ENCODE measurements at places on chromosomes 11 and 22.

DNA sequence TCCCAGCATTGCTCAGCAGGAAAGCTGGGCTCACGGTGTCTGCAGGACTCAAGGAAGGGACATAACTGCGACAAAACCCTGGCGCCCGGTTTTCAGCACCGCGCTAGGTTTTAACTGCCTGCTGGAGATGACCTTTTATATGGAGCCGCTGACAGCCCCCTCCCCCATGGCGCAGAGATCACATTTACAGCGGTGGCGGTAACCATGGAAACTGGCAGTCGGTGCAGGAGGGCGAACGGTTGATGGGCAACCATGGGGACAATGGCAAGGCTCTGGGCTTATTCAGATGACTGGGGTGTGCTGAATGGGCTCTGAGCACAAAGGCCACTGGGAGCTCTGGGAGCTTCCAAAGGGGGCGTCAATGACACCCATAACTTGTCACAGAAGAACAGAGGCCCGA lies 37.2 kb downstream of the CELSR1 start:
- no peak overlapping the region for H3K4me3 ChIP-seq
- DNase-seq = no peak
- H3K36me3 ChIP-seq = peaks cover 11% of the 10 kb centered on the region
- H3K27me3 ChIP-seq = no peaks in the 10 kb centered on the region
- peaks cover 39% of the 10 kb centered on the region for H3K4me1 ChIP-seq

GRCh38 chr22:37358917-37359316 lies 68.4 kb downstream of the ELFN2 start:
- no peak overlapping the region for H3K27ac ChIP-seq
- H3K36me3 ChIP-seq = no peaks in the 10 kb centered on the region
- no peaks in the 10 kb centered on the region for H3K27me3 ChIP-seq
- no peak overlapping the region for H3K4me3 ChIP-seq
- no peak for DNase-seq

- no peak overlapping the region for H3K27ac ChIP-seq
- no peak overlapping the region for H3K4me3 ChIP-seq
- H3K36me3 ChIP-seq = no peaks in the 10 kb centered on the region
Observed at GRCh38 chr22:19643448-19644313, 70.6 kb upstream of the SEPTIN5 start.

DNA sequence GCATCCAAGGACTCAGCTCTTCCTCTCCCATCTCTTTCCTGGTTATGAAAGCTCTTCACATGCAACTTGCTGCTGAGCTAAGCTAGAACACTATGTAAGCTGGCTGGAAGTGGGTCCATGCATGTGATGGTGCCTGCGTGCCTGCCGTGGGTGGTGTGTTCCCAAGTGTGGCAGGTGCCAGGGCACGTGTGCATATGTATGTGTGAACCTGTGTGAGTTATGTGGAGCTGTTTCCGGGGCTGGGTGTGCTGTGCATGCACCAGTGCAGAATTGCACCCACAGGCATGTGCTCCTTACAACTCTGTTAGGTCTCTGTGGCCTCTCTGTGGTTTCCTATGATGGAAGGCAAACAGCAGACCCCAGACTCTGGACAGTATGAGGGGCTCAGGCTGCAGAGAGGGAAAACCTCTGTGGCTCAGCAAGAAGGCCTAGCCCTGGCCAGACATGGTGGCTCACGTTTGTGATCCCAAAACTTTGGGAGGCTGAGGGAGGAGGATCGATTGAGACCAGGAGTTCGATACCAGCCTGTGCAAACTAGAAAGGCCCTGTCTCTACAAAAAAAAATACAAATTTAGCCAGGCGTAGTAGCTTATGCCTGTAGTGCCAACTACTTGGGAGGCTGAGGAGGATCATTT lies 4.1 kb upstream of the P2RY6 start:
- no peaks in the 10 kb centered on the region for H3K27me3 ChIP-seq
- DNase-seq = no peak
- no peaks in the 10 kb centered on the region for H3K36me3 ChIP-seq

- H3K27ac ChIP-seq = peak overlapping the region; percentile 34
- peaks cover 23% of the 10 kb centered on the region for H3K36me3 ChIP-seq
- peaks cover 8% of the 10 kb centered on the region for H3K4me1 ChIP-seq
- H3K27me3 ChIP-seq = no peaks in the 10 kb centered on the region
- DNase-seq = no peak
Observed at GRCh38 chr11:76798671-76799065, 15.5 kb downstream of the TSKU start.

- DNase-seq = no peak
- no peaks in the 10 kb centered on the region for H3K36me3 ChIP-seq
- H3K27ac ChIP-seq = no peak overlapping the region
- no peak overlapping the region for H3K4me3 ChIP-seq
- H3K27me3 ChIP-seq = no peaks in the 10 kb centered on the region
- no peaks in the 10 kb centered on the region for H3K4me1 ChIP-seq
Observed at GRCh38 chr11:114265122-114265878, 30.9 kb upstream of the NNMT start.

- H3K27ac ChIP-seq = no peak overlapping the region
- DNase-seq = no peak
- no peak overlapping the region for H3K4me3 ChIP-seq
- no peaks in the 10 kb centered on the region for H3K27me3 ChIP-seq
- no peaks in the 10 kb centered on the region for H3K4me1 ChIP-seq
- 0 out of 2 replicates have a peak, but pooled peaks cover 4% of the 10 kb centered on the region for H3K36me3 ChIP-seq
Observed at GRCh38 chr11:72333661-72334060, 89.7 kb upstream of the PHOX2A start.

DNA sequence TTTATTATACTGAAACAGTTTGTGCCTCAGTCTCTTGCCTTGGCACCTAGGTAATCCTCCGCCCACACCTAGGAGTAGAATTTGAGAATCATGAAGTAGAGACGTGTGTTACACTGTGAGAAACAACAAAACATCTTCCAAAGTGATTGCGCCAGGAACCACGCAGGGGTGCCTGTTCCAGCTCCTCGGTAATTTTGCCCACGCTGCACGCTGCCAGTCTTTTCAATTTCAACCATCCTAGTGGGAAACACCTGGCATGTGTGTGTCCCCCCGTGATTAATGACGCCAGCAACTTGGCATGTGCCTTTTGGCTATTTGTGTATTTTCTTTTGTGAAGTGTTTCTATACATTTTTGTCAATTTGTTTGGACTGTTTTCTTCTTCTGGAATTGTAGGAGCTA lies 919.1 kb downstream of the BRD1 start:
- H3K4me1 ChIP-seq = no peaks in the 10 kb centered on the region
- H3K27me3 ChIP-seq = peaks cover 4% of the 10 kb centered on the region
- H3K27ac ChIP-seq = no peak overlapping the region

- no peak overlapping the region for H3K4me3 ChIP-seq
- peaks cover 15% of the 10 kb centered on the region for H3K27me3 ChIP-seq
- H3K4me1 ChIP-seq = no peaks in the 10 kb centered on the region
- no peak for DNase-seq
- no peaks in the 10 kb centered on the region for H3K36me3 ChIP-seq
- H3K27ac ChIP-seq = no peak overlapping the region
Observed at GRCh38 chr22:48145738-48146137, 1383.3 kb downstream of the TBC1D22A start.

GRCh38 chr11:30197869-30198268 lies 32.9 kb upstream of the FSHB start:
- no peaks in the 10 kb centered on the region for H3K36me3 ChIP-seq
- H3K4me1 ChIP-seq = peaks cover 17% of the 10 kb centered on the region
- no peak overlapping the region for H3K4me3 ChIP-seq
- H3K27ac ChIP-seq = no peak overlapping the region
- H3K27me3 ChIP-seq = no peaks in the 10 kb centered on the region

- no peaks in the 10 kb centered on the region for H3K27me3 ChIP-seq
- H3K27ac ChIP-seq = no peak overlapping the region
- no peaks in the 10 kb centered on the region for H3K36me3 ChIP-seq
- DNase-seq = no peak
- H3K4me1 ChIP-seq = no peaks in the 10 kb centered on the region
Observed at GRCh38 chr11:112793416-112793815, 167.8 kb upstream of the NCAM1 start.

DNA sequence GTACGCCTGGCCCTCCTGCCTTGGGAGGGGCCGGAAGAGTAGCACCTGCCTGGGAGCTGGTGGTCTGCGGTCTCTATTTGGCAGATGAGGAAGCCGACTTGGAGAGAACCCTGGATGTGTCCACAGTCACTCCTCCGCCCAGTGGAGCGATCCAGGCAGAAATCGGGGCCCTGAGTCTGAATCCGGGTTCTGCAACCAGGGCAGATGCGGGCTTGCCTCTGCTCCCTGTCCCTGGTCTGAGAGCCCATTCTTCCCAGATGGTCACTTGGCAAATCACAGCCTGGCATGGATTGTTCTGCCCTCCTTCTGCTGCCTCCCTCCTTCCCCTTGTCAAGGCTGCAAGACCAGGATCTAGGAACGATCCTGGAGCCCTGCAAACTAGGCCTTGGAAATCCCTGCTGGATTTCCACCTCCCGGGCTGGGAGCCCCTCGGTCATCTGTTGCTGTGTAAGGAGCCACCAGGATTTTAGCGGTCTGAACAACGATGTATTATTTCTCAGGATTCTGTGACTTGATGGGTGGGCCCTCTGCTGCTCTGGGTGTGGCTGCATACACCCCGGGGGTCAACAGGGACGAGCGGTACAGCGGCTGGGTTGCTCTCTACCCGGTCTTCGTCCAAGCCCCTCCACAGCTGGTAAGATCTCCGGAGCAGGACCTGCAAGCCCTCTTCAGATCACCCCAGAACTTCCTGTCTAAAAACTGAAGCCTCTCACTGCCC lies 2.0 kb upstream of the ASCL2 start:
- H3K27me3 ChIP-seq = peaks cover 24% of the 10 kb centered on the region
- no peaks in the 10 kb centered on the region for H3K4me1 ChIP-seq
- peak; percentile 29 for DNase-seq
- H3K27ac ChIP-seq = no peak overlapping the region

- no peaks in the 10 kb centered on the region for H3K27me3 ChIP-seq
- peaks cover 58% of the 10 kb centered on the region for H3K4me1 ChIP-seq
- no peak for DNase-seq
- no peaks in the 10 kb centered on the region for H3K36me3 ChIP-seq
Observed at GRCh38 chr11:112611771-112612170, 349.4 kb upstream of the NCAM1 start.

DNA sequence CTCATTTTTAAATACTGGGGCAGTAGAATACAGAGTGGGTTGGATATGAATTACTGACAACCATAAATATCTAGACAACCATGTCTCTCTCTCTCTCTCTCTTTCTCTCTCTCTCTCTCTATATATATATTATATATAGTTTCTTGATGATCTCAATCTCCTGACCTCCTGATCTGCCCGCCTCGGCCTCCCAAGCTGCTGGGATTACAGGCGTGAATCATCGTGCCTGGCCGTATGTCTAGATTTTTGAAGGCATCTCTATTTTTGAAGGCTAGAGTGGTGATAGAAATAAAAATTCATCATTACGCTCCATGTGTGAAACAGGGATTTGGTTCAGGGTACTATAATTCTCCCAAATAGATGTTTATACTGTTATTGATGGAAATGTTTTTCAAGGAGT lies 84.1 kb downstream of the DDX10 start:
- no peaks in the 10 kb centered on the region for H3K27me3 ChIP-seq
- H3K36me3 ChIP-seq = no peaks in the 10 kb centered on the region
- no peaks in the 10 kb centered on the region for H3K4me1 ChIP-seq
- no peak overlapping the region for H3K27ac ChIP-seq

GRCh38 chr11:126197277-126197939 lies 14.0 kb downstream of the RPUSD4 start:
- H3K27ac ChIP-seq = no peak overlapping the region
- H3K4me3 ChIP-seq = no peak overlapping the region
- no peaks in the 10 kb centered on the region for H3K4me1 ChIP-seq

DNA sequence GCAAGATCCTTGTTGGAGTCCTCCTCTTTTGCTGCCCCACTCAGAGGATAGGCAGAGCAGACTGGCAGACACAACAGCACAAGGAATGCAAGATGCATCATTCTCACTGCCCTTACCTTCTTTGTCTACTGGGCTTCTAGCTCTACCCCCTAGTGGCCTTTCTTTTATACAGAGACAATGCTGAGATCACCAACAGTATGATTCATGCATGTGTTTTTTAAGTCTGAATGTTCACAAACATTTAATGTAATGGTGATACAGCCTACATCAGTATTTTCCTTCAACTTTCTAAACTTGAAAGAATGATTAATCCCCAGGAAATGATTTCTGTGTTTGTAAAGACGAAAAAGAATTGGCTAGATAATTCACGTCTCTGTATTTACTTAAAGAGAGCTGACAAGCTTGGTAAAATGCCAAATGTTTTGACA lies at the start of gene MMP10:
Gene MMP10 (minus strand): TSS at position 138 of the 428 bp plus-strand sequence. CDS start 37 bp downstream, at position 101.
- peak within 1 kb of the TSS; percentile 10 for H3K27ac ChIP-seq
- no peaks in the 10 kb centered on the region for H3K27me3 ChIP-seq
- H3K4me1 ChIP-seq = peaks cover 24% of the 10 kb centered on the region
- no peaks in the 10 kb centered on the region for H3K36me3 ChIP-seq

GRCh38 chr11:112615238-112615637 lies 346.0 kb upstream of the NCAM1 start:
- no peak overlapping the region for H3K4me3 ChIP-seq
- peaks cover 58% of the 10 kb centered on the region for H3K4me1 ChIP-seq
- peak overlapping the region; percentile 97 for H3K27ac ChIP-seq
- DNase-seq = no peak

GRCh38 chr11:121318848-121319834 lies 26.6 kb downstream of the SC5D start:
- no peaks in the 10 kb centered on the region for H3K4me1 ChIP-seq
- H3K27ac ChIP-seq = no peak overlapping the region
- no peaks in the 10 kb centered on the region for H3K27me3 ChIP-seq
- no peaks in the 10 kb centered on the region for H3K36me3 ChIP-seq
- DNase-seq = no peak

DNA sequence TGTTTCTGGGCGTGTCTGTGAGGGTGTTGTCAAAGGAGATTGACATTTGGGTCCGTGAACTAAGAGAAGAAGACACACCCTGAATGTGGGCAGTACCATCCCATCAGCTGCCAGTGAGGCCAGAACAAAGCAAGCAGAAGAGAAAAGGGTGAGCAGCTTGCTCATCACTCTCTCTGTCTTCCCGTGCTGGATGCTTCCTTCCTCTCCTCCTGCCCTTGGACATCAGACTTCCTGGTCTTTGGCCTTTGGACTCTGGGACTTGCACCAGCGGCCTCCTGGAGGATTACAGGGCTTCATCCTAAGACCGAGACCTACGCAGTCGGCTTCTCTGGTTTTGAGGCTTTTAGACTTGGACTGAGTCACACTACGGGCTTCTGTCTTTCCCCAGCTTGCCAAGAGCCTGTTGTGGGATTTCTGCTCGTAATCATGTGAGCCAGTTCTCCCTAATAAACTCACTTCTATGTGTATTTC lies 18.8 kb downstream of the APOL2 start:
- H3K27me3 ChIP-seq = peaks cover 3% of the 10 kb centered on the region
- no peaks in the 10 kb centered on the region for H3K4me1 ChIP-seq
- no peak overlapping the region for H3K27ac ChIP-seq
- H3K36me3 ChIP-seq = no peaks in the 10 kb centered on the region
- no peak overlapping the region for H3K4me3 ChIP-seq
- no peak for DNase-seq

- peaks cover 15% of the 10 kb centered on the region for H3K4me1 ChIP-seq
- H3K4me3 ChIP-seq = no peak overlapping the region
- H3K36me3 ChIP-seq = peaks cover 4% of the 10 kb centered on the region
Observed at GRCh38 chr22:24149198-24149590, 32.1 kb upstream of the SUSD2 start.

GRCh38 chr11:42778193-42778592 lies 533.6 kb upstream of the API5 start:
- H3K4me3 ChIP-seq = no peak overlapping the region
- no peak overlapping the region for H3K27ac ChIP-seq
- no peak for DNase-seq
- no peaks in the 10 kb centered on the region for H3K4me1 ChIP-seq
- H3K36me3 ChIP-seq = no peaks in the 10 kb centered on the region
- H3K27me3 ChIP-seq = no peaks in the 10 kb centered on the region

GRCh38 chr11:101182467-101182866 lies 52.9 kb upstream of the PGR start:
- no peaks in the 10 kb centered on the region for H3K27me3 ChIP-seq
- DNase-seq = no peak
- H3K4me1 ChIP-seq = no peaks in the 10 kb centered on the region
- H3K36me3 ChIP-seq = no peaks in the 10 kb centered on the region
- no peak overlapping the region for H3K27ac ChIP-seq

Measured in RWPE2 (cell line).